ENCODE measurements at places on chromosomes 2 and 18.

DNA sequence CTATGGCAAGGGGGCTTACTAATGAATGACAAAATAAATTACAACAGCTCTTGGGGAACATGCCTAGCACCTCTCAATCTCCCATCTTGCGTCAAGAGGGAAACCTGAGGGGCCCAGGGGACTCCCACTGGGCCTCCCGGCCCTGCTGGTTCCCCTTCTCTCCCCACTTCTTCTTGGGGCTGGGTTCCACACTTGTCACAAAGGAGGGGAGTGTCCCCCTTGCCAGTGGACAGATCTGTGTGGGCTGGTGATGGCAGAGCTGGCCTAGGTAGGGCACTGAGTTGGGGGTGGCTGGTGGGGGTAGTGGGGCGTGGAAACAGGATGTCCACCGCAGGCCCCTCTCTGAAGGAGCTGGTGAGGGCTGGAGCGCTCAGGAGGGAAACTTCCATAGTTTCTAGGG, 184.0 kb upstream of the HAAO start:
- no peak for DNase-seq

GRCh38 chr2:158619496-158619895, 162.7 kb downstream of the PKP4 start:
- DNase-seq, result no peak

DNA sequence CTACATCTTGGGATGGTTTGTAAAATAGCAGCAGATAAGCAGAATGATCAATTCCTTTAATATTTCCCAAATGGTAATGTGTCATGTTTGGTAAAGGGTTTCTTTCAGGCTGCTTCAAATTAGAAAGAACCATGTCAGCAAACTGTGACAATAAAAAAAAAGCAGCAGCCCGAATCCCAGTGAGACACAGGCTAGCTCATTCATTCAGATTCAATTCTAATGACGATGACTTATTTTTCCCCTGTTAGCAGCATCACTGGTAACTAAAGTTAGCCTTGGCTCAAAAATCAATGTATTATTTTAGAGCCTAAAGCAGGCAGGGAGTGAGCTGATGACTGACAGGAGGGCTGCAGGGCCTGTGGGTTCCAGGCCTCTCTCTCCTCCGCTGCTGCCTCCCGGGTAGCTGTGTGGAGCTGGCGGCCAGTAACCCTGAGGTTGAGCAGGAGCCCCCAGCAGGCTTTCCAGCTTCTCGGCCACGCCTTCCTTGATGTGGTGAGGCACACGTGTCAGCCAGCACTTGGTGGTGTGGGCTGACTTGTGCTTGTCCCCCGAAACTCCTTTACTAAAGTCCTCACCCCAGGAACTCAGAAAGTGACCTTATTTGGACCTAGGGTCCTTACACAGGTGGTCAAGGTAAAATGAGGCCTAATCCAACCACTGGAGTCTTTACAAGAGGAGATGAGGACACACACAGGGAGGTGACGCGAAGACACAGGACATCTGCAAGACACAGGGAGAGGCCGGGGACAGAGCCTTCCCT, 120.5 kb upstream of the HS6ST1 start:
- no peak for DNase-seq

DNA sequence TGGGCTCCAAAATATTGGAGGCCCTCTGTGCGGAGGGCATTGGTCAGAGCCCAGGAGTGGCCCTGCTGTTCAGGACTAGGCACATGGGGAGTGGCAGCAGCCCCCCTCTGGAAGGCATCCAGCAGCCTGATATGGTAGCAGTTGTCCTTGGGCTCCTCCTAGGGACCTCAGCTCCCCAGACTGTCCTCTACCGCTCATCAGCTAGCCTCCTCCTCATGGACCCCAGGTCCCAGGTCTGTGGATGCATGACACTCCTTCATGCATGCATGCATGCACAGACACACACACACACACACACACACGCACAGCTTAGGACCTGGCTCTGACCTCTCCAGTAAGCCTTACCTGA, 15.4 kb upstream of the ATP6V1B1 start:
- no peak for DNase-seq

DNA sequence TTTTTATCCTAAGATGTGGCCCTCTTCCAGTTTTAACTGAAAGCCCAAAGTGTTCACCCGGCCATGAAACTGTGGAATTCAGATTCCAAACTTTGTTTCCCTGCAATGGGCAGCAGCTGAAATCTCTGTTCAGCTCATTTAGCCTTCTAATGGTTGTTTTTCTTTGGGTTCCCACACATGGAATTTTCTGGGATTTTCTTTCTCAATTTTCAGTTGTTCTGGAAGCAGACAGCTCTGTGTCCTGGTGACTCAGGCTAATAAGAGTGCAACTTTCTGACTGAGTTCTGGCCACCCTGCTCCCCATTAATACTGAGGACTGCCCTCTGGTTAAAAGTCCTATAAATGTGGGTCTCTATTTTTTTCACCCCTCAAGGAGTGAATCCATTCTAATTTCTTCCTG, 78.5 kb downstream of the PMS1 start:
- no peak for DNase-seq

DNA sequence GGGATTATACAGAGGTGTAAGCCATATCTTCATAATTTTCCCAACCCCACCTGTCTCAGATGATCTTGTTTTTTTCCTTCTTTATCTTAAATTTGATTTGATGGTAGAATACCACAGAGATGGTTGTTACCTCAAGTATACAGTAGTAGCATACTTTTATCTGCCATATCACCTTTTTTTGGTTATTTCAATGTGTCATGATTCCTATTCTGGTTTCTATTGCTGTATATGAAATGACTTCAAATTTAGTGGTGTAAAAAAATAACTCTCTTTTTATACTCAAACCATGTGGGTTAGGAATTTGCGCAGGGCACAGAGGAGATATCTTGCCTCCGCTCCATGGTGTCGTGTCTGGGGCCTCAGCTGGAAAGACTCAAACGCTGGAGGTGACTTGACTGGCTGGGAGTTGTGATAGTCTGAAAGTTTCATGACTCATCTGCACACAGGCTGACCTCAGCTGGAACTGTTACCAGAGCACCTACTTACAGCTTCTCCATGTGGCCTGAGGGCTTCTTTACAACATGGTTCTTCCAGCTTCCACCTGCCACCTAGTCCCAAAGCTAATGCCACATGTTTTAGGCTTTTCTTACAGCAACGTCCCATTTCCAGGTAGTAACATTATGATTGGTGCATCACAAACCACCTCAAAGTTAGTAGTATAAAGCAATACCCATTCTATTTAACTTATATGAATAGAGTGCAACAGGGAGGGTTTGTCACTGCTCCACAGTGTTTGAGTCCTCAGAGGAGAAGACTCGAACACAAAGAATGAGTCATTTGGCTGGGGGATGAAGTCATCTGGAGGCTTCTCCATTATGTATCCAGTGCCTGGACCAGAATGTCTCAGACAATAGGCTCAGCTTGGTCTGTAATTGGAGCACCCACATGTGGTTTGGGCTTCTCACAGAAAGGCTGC, 82.3 kb upstream of the XPO1 start:
- no peak for DNase-seq

GRCh38 chr18:13603304-13604019, 122.9 kb downstream of the FAM210A start:
- peak; percentile 3 for DNase-seq

GRCh38 chr2:173346035-173346434, 8.6 kb upstream of the CDCA7 start:
- no peak for DNase-seq

- DNase-seq, result no peak
Observed at GRCh38 chr2:11835403-11835802, 89.0 kb downstream of the LPIN1 start.

- DNase-seq, result no peak
Observed at GRCh38 chr2:142286618-142287017, 155.8 kb upstream of the LRP1B start.

DNA sequence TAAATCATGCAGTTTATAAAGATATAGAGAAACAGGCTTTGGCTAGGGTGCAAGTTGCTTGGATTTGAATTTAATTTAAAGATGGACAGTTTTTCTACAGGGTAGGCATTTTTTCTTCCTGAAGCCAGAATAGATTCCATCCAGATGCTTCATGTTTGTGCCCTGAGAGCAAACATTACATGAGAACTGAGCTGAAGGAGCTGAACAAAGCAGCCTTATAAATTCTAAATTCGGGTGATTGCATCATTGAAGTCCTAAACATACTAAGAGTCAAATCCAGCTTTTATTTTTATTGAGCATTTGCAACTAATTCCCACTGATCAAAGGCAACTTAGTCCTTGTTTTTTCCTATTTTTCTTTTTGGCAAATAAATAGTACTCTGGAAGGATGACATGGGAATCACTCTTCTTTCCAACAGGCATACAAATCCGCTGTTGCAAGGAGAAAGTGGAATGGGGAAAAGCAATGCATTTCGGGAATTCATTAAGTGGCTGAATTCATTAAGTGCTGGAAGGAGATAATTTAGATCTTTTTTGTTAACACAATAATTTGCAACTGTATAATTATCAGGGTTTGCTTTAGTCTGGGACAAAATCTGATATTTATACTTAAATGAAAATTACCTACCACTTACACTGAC, 828.0 kb downstream of the SLC4A3 start:
- no peak for DNase-seq

DNA sequence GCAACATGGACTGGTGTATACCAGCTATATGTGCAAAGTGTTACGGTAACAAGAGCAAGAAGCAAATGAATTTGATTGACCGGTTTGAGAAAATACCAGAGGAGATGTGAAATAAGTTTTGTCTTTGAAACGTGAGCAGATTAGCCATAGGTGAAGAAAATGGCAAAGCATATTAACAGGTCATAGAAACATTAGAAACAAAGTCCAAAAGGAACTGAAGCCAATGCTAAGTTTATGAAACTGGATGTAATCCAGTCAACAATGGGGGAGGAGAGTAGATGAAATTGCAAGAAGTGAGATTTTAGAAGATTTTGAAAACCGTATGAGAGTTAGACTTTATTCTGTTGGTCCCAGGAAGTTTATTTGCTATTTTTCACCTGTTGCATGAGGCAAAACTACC, 1315.4 kb upstream of the CHAC2 start:
- DNase-seq, result no peak

DNA sequence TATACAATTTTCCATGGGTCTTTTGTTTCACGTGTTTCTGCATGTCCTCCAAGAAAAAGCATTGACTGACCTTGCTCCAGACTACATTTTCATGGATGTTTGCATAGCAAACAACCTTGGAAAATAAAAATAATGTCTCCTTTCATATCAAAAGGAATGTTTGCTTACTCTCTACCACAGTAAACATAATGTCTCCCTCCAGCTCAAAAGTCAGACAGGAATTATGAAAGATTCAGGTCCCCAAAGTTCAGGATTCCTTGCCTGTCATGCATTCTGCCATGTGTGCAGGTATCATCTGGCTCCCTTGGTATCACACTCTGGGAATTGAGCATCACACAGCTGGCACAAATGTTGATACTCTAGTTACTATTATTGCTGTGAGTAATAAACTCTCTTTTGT, 103.1 kb upstream of the ZC3H15 start:
- no peak for DNase-seq

- DNase-seq, result no peak
Observed at GRCh38 chr2:171181064-171182049, 20.7 kb upstream of the TLK1 start.

- DNase-seq, result peak; percentile 47
Observed at GRCh38 chr2:203909261-203909967, 27.1 kb upstream of the ICOS start.

GRCh38 chr2:24929230-24929629, 9.2 kb upstream of the ADCY3 start:
- no peak for DNase-seq

GRCh38 chr2:62465741-62466502, 40.1 kb downstream of the TMEM17 start:
- no peak for DNase-seq

DNA sequence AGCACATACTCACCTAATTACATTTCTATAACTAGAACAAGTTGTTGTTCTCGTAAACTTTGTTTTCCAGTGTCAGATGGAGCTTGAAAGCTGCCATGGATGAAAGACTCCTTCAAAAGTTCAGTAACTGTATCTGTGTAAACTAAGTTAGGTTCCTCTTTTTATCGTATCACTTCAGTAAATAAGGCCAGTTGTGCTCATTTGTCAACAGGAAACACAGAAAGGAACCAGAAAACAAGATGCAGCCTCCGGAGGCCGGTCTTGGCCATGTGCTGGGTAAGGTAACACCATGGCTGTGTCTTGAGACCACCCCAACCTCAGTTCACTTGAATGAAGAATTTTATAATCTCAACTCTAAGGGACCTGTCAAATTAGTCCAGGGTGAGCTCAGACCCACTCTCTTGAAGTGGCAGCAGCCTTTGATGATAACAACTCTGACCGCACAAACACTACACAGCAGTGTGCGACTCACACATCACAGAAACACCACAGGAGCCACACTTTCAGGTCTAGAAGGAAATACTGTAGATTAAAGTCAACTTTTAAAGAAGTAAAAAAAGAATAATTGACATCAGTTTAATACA, 213.8 kb downstream of the AFF3 start:
- no peak for DNase-seq

- no peak for DNase-seq
Observed at GRCh38 chr18:59455728-59456276, 96.7 kb upstream of the LMAN1 start.

GRCh38 chr2:74374509-74375205, 5.5 kb downstream of the DCTN1 start:
- DNase-seq, result no peak

DNA sequence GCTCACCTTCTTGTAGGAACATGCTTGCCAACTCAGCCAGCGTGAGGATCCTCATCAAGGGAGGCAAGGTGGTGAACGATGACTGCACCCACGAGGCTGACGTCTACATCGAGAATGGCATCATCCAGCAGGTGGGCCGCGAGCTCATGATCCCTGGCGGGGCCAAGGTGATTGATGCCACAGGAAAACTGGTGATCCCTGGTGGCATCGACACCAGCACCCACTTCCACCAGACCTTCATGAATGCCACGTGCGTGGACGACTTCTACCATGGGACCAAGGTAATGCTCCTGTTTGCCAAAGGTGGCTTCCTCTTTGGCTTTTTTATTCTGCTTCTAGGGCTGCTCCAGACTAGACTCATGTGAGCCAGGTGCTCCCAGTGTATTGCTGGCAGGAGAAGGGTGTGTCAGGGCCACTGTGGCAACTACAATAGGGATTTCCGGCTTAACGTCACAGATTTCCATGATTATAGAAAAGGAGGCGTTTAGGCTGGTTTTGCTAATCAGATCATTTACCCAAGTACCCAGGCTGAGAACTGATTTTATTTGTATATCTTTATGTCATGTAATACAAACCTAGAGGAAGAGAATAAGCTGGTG, 50.6 kb downstream of the DPYSL5 start:
- DNase-seq, result no peak

GRCh38 chr18:38297910-38298309, 732.3 kb upstream of the CELF4 start:
- DNase-seq, result no peak

GRCh38 chr2:32250290-32250689, 14.4 kb downstream of the NLRC4 start:
- DNase-seq, result no peak

- no peak for DNase-seq
Observed at GRCh38 chr2:3268705-3269029, 109.0 kb downstream of the EIPR1 start.

DNA sequence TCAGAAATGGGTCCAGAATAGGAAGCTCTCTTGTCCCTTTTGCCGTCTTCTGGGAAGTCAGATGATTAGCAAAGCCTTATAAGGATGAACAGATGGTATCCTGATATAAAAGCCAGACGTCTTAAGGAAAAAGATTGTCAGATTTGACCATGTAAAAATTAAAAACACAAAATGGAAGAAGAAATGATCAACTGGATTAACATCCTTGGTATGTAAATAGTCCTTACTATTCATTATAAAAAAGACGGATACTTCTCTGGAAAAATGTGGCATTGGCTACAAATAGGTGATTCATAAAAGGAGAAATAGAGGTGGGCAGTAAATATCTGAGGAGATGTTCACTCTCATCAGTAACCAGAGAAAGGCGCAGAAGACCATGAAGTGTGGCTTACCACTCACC, 33.7 kb upstream of the SCLY start:
- DNase-seq, result no peak

Data from activated CD4-positive, alpha-beta T cell treated with anti-CD3 and anti-CD28 coated beads, Interleukin-2, amount 10 ng/mL, durations not matched to agents 7 days and 5 days (primary cell).